ENCODE measurements at places on chromosomes 6 and 20.

DNA sequence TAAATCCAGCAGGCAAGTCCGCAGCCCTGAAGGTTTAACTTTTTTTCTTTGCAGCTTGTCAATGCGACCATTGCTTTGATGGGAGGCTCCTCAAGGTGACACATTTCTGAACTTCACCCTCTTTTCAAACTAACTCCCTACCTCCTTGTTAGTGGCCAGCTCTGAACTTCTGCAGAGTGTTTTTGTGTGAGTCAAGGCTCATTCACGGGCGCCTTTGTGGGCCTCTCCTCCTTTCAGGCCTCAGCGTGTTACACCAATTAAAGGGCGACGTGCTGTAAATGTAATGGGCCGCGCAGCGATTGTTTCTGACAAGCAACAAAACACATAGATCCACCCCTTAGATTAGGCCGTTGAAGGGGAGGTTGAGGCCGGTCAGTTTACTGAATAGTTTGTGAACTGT, 45.5 kb upstream of the NR2E1 start:
- no peak for DNase-seq

- DNase-seq, result no peak
These were observed 736.0 kb downstream of the CD109 start for GRCh38 chr6:74431873-74432580.

GRCh38 chr6:167122041-167122826, 662 bp upstream of the CCR6 start:
- no peak for DNase-seq

- no peak for DNase-seq
These were observed 82.6 kb downstream of the PROKR2 start for GRCh38 chr20:5234158-5234557.

GRCh38 chr20:48017509-48017908, 232.2 kb upstream of the SULF2 start:
- no peak for DNase-seq

DNA sequence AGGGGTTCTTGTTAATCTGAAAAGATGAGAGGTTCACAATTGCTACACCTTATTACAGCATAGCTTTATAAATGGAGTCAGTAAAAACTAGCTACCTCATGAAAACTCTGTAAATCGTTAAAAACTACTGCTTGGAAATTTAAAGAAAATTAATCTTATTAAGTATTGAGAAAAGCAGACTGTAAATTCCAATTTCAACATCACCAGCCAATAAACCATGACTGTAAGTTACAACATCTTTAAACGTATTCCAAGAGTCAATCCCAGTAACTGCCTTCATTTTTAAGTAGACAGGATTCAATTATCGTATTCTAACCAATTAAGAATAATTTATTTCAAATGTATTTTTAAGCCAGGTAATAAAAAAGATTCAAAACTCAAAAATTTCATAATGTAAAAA, 70.3 kb downstream of the ATG5 start:
- no peak for DNase-seq

GRCh38 chr6:12976366-12976765, 259.8 kb downstream of the PHACTR1 start:
- no peak for DNase-seq

DNA sequence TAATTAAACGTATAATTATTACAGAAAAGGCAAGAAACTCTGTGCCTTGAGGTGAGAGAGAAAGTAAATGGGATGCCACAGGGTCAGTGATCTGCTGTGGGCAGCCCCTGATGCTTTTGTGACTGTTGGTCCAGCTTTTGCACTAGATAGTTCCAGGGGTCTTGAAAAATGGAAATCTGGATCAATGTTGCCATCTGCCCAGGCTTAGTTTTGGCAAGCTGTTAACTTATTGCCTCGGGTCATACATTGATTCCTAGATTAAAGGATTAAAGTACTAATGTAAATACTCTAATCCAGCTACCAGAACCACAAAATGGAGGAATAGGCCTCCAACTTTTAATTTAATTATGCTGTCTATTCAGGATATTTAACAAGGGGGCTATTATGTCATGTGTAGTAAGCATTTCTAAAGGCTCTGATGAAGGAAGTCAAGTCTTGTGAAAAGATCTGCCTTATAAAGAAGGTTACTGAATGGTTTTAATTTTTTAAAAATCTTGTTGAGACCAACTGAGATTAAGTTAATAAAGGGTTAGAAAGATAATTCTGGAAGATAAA, 376.0 kb upstream of the HS3ST5 start:
- no peak for DNase-seq

GRCh38 chr6:147621961-147622360, 113.5 kb downstream of the SAMD5 start:
- DNase-seq, result no peak

DNA sequence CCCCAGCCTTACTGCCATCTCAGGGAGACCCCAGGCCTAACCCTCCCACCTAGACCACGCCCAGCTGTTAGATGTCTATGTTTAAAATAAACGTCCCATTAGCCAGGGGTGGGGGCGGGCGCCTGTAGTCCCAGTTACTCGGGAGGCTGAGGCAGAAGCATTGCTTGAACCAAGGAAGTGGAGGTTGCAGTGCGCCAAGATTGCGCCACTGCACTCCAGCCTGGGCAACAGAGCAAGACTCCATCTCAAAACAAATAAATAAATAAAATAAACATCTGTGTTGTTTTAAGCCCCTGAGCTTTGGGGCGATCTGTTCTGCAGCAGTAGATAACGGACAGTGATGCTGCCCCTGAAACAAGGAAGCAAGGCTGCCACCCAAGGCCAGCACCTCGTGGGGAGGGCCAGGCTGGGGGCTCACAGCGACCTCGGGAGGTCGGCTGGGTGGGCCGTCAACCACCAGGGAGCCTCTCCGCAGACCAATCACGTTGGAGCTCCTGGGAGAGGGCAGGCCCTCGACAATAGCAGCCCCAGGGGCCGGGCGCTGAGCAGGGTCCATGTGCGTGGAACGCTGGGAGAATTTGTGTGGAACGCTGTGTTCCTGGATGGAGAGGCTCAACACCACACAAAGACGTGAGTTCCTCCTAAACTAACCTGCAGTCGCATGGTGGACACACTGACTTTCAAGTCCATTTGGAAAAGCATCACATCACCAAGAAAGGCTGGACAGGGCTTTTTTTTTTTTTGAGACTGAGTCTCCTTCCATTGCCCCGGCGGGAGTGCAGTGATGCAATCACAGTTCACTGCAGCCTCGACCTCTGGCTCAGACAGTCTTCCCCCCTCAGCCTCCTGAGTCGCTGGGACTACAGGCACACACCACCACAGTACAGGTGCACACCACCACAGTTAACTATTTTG, 1.0 kb upstream of the HELZ2 start:
- no peak for DNase-seq

DNA sequence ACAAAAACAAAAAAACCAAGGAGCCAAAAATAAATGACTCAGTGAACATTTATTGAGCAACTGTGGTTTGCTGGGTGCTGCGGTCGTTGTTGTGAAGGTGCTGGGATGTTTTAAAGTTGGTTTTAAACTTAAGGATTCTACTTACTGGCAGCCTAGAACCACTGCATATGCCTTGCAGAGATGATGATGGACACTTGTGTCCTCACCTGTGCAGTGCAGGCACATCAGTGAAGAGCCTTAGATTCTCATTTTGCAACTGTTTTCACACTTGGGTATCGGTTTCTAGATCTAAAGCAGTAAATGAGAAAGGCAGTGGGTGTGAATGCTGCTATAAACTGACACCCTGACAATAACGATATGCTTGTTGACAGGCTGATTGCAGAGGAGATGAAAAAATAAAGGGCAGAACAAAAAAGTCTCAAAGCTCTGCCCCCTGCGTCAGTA, 68.8 kb downstream of the UTRN start:
- no peak for DNase-seq

- no peak for DNase-seq
These were observed at the start of gene NKAIN4 for GRCh38 chr20:63254232-63254605. Gene NKAIN4 (minus strand): TSS chr20:63254463. CDS start chr20:63254450, 13 bp downstream.

DNA sequence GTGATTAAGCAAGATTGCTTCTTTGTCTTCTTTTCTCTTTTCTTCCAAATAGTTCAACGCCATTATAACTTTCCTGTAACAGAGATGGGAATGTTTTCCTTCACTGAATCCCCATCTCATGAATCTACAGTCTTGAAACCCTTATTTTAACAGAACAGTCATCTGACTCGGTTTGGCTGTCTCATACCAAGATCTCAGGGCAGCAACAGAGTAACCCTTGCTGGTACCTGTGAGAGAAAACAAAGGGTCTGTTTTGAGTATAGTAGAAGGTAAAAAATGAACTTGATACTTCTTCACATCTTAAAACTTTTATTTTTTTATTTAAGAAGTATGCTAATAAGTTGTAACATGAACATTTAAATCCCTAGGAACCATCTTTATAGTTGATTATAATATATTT, 19.6 kb upstream of the DSE start:
- DNase-seq, result no peak

- DNase-seq, result no peak
These were observed 481.1 kb downstream of the TFAP2B start for GRCh38 chr6:51299621-51300380.

GRCh38 chr20:50415516-50416268, 94.5 kb upstream of the PTPN1 start:
- peak; percentile 99 for DNase-seq

DNA sequence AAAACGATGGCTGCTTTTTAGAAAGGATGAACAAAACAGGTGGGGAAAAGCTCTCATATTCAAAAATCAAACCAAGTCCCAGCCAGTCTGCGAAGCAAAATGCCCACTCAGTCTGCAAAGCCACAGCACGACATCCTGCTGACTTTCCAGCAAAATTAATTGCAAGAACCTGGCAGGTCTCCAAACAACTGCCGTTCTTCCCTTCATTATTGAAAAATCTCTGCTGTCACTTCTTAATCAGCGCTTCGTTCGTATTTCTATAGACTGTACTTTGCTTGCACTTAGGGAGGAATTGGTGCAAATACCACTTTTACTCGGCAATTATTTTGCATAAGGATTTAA, 222.4 kb downstream of the CBLN4 start:
- no peak for DNase-seq

GRCh38 chr6:105161421-105161820, 18.4 kb downstream of the POPDC3 start:
- DNase-seq, result no peak

DNA sequence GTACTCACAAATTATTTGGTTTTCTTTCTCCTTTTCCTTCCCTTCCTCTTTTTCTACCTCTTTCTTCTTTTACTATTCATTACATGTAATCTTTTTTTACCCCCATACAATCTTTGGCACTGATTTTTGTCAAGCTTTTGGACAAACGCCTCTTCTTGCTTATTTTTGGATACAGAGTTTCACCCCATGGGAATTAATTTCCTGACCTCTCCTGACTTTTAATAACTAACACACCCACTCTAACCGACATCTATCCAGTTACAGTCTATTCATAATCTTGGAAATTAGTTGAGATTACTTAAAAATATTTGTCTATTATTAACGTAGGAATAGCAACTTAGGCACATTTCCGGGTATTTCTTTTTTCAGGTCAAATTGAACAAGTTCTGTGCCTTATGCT, 101.2 kb downstream of the HDGFL1 start:
- DNase-seq, result no peak

GRCh38 chr6:73503027-73503772, 17.6 kb downstream of the EEF1A1 start:
- DNase-seq, result no peak

GRCh38 chr6:167094820-167095637, 27.9 kb upstream of the CCR6 start:
- DNase-seq, result no peak

- no peak for DNase-seq
These were observed 61.4 kb downstream of the DNAH8 start for GRCh38 chr6:38776515-38776914.

DNA sequence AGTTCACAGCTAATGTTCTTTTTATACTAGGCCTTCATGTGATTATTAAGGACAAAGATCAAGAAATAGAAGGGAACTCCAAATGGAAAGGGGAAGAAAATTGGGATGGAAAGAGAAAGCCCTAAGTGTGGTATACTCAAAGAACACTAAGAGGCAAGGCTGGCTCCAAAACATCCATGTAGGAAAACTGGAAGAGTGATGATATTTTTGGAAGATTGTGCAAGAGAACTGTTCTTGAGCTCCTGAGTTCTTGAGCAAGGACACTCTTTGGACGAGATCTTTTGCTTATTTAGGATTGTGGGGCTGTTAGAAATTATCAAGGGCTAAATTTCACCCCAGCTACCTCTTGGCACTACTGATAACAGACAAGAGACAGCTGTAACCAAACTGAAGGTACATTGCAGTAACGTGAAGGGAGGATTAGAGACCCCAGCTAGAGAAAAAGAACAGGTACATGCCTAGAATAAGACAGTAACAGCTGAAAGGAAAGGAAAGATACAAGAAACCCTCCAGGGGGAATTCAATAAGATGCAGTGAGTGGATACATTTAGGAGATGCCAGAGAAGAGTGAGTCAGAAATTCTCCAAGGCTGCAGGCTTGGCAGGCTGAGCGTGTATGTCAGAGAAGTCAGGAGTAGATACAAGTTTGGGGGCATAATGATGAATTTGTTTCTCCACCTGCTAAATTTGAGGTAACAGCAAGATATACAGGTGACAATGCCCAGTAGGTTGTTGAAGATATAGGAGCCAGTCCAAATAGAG, 69.7 kb downstream of the CBLN4 start:
- no peak for DNase-seq

GRCh38 chr6:32970413-32971241, 2.2 kb downstream of the BRD2 start:
- DNase-seq, result peak; percentile 93

DNA sequence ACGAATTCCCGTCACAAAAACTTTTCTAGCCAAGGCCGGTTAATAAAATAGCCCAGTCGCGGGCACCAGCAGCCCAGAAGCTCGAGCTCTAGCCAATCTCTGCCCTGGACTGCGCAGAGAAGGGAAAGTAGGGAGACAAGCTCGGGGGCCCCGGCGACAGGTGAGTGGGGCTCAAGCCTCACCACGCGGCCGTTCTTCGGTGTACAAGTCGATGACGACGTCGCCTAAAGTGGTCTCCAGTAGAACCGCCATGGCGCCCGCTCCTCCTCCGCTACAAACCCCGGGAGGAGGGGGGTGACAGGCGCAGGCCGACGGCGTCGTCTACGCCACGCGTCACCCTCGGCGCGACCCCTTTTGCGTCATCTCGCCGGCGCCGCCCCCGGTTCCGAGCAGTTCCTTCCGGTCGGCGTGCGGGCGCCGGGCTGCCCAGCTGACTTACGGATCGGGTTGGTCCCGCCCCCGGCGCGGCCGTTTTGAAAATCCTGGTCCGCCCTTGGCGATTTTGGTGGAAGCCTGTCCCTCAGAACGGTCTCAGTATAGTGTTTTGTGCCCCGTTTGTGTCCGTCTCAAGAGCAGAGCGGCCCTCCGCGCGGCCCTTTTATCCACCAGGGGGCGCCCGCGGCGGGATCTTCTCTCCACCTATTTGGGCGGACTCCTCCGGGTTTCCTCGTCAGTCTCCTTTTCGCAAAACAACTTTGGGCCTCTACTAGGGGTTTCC, at the start of gene PPIL4:
Gene PPIL4 (minus strand): TSS at position 290 of the 718 bp plus-strand sequence. CDS start 38 bp downstream, at position 252.
- peak; percentile 93 for DNase-seq

DNA sequence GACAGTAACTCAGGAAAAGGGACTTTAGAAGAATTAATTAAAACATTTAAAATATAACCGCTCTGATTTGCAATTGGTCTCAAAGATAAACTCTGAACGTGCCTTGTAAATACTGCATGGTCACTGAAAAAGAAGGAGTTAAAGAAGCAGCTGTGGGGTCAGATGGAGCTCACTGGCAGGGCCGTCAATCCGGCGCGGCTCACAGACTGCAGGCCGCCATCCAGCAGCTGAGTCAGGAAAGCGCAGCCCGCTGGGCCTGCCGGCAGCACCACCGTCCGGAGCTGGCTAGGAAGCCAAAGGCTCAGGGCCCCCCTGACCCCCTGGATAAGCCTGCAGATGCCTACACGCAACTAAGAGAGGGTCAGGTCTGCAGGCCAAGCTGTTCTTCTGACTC, 54.2 kb upstream of the FRMD1 start:
- no peak for DNase-seq

GRCh38 chr6:16286151-16286522, 47.8 kb downstream of the GMPR start:
- peak; percentile 30 for DNase-seq

- no peak for DNase-seq
These were observed 39.0 kb downstream of the GCM1 start for GRCh38 chr6:53109612-53110011.
